ENCODE measurements at places on chromosomes 7 and 10. TPM values are rescaled to one million over a fixed set of nuclear protein-coding genes. Genes with fewer than 3 reads are reported as not detected.

HOGA1 gene
- 1.9 TPM for total RNA-seq

SEMA3E gene
- total RNA-seq: 4.3 TPM

ZC3HAV1 gene
- 41.3 TPM for total RNA-seq

KCNH2 gene
- 0.16 TPM for total RNA-seq

ACTR3C gene
- 5.0 TPM for total RNA-seq

PILRA gene
- 4.3 TPM for total RNA-seq

PAX4 gene
- not detected for total RNA-seq

MTURN gene
- 199 TPM for total RNA-seq

COBL gene
- total RNA-seq: 16.1 TPM

UTF1 gene
- total RNA-seq: not detected

DNAJB12 gene
- 48.1 TPM for total RNA-seq

EIF5AL1 gene
- total RNA-seq: under 0.01 TPM

TUBAL3 gene
- total RNA-seq: 1.6 TPM

MAGI2 gene
- total RNA-seq: 22.7 TPM

FUOM gene
- 31.2 TPM for total RNA-seq

GNAT3 gene
- not detected for total RNA-seq
